ENCODE measurements at places on chromosomes 1 and 21.
A peak's percentile ranks its signal among the peaks of the same experiment; 100 is the strongest.

GRCh38 chr1:974687-975328 lies 7.1 kb downstream of the PERM1 start:
- DNase-seq = no peak

DNA sequence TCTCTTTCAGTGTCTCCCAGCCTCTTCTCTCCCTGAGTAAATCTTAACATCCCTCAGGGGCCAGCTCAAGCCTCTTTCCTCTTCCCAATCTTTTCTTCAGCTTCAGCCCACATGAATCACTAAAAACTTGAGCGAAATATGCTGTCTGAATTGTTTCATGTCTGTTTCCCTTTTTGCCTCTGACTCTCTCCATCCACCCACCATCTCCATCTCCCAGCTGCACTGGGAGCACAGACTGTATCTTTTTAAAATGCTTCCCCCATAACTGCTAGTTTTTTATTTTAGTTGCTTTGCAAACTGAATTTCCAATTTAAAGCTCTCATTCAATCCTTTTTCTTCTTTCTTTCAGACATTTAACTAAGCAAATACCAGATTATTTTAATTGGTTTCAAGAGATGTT lies 3.0 kb upstream of the AHCTF1 start:
- DNase-seq = peak; percentile 85

GRCh38 chr1:6888870-6889269 lies 103.6 kb downstream of the CAMTA1 start:
- DNase-seq = no peak

- no peak for DNase-seq
Measured at GRCh38 chr1:51644533-51645197, 27.8 kb downstream of the OSBPL9 start.

- no peak for DNase-seq
Measured at GRCh38 chr1:107474877-107475612, 334.2 kb downstream of the NTNG1 start.

- DNase-seq = no peak
Measured at GRCh38 chr1:210311726-210312493, 16.8 kb upstream of the HHAT start.

DNA sequence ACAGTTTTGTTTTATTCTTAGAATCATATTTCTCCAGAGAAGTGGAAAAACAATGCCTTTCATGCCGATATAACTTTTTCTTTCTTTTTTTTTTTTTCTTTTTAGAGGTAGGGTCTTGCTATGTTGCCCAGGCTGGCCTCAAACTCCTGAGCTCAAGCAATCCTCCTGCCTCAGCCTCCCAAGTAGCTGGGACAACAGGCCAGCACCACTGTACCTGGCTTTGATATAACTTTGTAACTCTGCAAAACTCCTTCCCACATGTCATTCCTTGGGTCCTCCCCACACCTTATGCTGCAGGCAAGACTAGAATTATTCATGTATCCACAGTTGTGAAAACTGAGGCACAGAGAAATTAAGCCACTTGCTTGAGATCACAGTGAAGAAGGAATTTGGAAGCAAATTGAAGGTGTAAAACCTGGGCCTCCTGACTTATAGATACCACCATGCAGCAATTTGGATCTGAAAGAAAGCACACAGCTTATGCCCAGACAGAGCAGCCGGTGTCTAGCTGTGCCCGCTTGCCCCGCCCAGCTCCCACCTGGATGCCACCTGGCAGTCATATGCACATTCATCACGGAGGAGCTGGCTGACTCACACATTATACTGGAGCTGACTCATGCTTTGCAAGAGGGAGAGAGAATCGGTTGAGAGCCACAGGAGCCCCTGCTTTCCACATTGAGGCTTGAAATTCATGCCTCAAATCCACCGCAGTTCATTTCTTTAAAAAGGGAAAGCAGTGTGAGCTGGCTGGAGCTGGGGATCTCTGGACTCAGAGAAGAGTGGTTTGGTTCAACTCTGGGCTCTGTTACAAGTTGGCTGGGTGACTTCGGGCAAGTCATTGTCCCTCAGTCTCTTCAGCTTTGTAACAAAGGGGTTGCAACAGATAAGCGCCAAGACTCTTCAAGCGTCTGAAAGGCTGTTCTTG lies 8.3 kb upstream of the SLC2A1 start:
- DNase-seq = peak; percentile 27

- no peak for DNase-seq
Measured at GRCh38 chr1:174964972-174965361, 34.8 kb upstream of the CACYBP start.

- no peak for DNase-seq
Measured at GRCh38 chr1:216215169-216215568, 208.1 kb downstream of the USH2A start.

DNA sequence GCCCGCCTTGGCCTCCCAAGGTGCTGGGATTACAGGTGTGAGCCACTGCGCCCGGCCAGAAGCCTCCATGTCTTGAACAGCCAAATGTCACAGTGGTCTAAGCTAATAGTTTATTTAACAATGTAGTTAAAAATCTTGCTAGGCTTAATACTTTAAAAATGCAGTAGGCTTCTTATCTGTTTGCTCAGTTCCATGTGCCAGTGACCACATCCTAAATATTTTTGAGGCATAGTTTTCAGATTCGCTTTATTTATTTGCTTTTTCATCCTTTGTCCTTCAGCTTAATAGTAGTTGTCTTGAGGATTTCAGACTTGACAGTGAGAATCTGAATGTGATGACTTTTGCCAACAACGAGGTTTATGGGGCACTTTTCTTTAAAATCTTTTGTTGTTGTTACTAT lies 59.9 kb upstream of the PRRX1 start:
- DNase-seq = no peak

DNA sequence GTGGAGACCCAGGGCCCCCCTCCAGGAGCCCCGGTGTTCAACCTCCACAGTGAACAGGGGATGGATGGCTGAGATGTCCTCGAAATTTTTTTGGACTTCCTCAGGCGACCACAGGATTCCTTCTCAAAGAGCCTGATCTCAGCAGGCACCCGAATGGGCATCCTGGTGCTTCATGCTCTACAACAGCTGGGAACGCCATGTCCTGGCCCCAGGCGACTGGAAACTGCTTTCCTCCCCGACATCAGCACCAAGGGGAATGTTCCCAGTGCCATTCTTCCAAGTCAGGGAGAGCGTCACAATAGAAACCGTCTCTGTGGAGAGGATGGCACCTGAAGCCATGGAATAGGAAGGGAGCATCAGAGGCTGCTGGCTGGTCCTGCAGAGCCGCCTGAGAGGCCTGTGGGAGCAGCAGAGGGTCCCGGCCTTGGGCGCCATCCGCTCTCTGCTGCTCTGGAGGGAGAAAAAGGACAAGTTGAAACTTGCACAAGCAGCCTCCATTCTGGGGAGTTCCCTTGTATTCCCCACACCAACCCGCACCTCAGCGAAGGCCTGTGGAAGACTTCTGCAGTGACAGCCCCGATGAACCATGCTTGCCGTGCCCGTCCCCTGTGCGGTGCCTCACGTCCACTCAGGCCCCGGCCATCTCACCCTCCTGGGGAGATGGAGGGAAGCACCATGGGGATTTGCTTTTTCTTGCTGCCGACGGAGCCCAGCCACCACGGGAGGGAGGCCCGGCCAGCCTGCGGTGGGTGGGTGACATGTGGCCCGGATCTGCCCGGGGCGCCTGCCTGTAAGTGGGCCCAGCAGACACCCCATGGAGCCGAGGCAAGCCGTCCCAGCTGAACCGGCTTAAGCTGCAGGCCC lies 2.3 kb upstream of the ADARB1 start:
- DNase-seq = no peak

DNA sequence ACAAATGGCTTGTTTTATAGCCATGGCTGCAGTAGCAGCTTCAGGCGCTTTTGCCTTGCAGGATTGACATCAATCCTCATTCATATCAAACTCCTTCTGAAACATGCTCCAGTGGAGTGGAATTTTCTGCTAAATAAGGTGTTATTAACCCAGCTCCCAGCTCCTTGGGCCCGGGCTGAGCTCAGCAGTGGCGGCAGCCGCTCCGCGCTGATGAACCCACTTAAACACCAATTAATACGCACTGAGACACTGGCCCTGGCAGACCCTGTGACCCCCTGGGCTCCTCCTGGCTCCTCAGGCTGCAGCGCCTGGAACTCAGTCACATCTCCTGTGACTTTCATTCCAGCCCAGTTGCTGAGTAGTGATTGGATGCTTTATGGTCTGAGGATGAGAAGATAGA lies 137.4 kb upstream of the GRIK3 start:
- no peak for DNase-seq

- no peak for DNase-seq
Measured at GRCh38 chr21:34499116-34499515, 12.9 kb downstream of the KCNE1 start.
